Chondrocyte (in vitro differentiated cells): ENCODE measurements at places on chromosomes 4 and X. TPM values are rescaled to one million over a fixed set of nuclear protein-coding genes. Genes with fewer than 3 reads are reported as not detected.

The IL2RG gene
- not detected in 3 replicates for total RNA-seq

- no peaks in the 10 kb centered on the region for H3K36me3 ChIP-seq
- no peak overlapping the region for H3K4me3 ChIP-seq
- H3K27me3 ChIP-seq: no peaks in the 10 kb centered on the region
Measured at GRCh38 chr4:1754336-1754735, 33.0 kb downstream of the TACC3 start.

DNA sequence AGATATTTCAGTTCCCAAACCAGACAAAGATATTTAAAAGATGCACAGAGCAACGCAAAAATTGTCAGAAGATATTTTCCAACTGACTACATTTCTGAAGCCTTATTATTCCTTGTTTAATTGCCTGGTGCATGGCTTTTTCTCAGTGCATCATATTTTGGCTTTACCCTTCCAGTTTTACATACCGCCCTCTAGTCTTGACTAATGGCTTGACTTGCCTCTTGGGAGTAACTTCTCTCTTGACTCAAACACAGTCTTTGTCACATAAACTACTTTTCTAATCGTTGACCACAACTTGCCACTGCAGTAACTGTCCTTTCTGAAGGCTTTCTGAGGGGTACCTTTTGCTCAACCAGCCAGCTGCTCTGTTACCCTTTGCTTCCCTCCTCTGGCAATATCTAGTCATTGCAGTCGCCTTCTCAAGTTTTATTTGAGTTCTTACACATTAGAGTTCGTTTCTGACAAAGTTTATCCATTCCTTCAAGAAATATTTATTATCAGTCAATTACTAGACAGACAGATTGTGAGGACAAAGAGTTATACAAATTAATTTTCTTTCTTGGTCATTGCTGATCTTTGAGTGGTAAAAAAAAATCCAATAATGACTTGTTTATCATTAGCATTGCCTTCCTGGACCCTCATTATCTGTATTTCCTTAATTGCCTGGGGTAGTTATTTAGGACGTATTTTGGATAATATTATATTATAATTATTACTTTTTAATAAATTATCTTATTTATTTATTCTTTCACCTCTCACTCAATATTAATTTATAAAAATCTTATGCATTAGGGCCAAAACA is 506.9 kb upstream of the PCDH10 start:
- H3K27me3 ChIP-seq: peaks cover 10% of the 10 kb centered on the region
- no peak for DNase-seq
- H3K4me1 ChIP-seq: no peaks in the 10 kb centered on the region
- H3K36me3 ChIP-seq: no peaks in the 10 kb centered on the region
- no peak overlapping the region for H3K4me3 ChIP-seq
- no peak overlapping the region for H3K27ac ChIP-seq

- no peak overlapping the region for H3K4me3 ChIP-seq
- DNase-seq: no peak
- no peaks in the 10 kb centered on the region for H3K27me3 ChIP-seq
- H3K4me1 ChIP-seq: no peaks in the 10 kb centered on the region
- H3K27ac ChIP-seq: no peak overlapping the region
Measured at GRCh38 chr4:40562681-40563080, 67.0 kb downstream of the RBM47 start.

The GLRA3 gene
- not detected in 3 replicates for total RNA-seq

- H3K27me3 ChIP-seq: no peaks in the 10 kb centered on the region
- peak overlapping the region; percentile 5 for H3K27ac ChIP-seq
- H3K36me3 ChIP-seq: no peaks in the 10 kb centered on the region
Measured at GRCh38 chr4:82747686-82748575, 50.7 kb downstream of the SCD5 start.

The STAP1 gene
- total RNA-seq: not detected in 3 replicates

- peaks cover 11% of the 10 kb centered on the region for H3K4me1 ChIP-seq
- H3K27ac ChIP-seq: no peak overlapping the region
- peaks cover 4% of the 10 kb centered on the region for H3K36me3 ChIP-seq
- no peaks in the 10 kb centered on the region for H3K27me3 ChIP-seq
- no peak overlapping the region for H3K4me3 ChIP-seq
- DNase-seq: no peak
Measured at GRCh38 chr4:140871368-140871767, 115.2 kb upstream of the TBC1D9 start.

GRCh38 chr4:115844180-115844579 is 730.8 kb upstream of the NDST4 start:
- no peaks in the 10 kb centered on the region for H3K4me1 ChIP-seq
- no peak overlapping the region for H3K4me3 ChIP-seq
- DNase-seq: no peak
- no peaks in the 10 kb centered on the region for H3K27me3 ChIP-seq
- H3K36me3 ChIP-seq: no peaks in the 10 kb centered on the region
- H3K27ac ChIP-seq: no peak overlapping the region

The NAA10 gene
- 89.5 to 99.8 TPM (median 91.4 TPM) in 3 replicates for total RNA-seq

- DNase-seq: no peak
- H3K4me3 ChIP-seq: no peak overlapping the region
- no peaks in the 10 kb centered on the region for H3K4me1 ChIP-seq
- no peak overlapping the region for H3K27ac ChIP-seq
- H3K27me3 ChIP-seq: no peaks in the 10 kb centered on the region
- no peaks in the 10 kb centered on the region for H3K36me3 ChIP-seq
Measured at GRCh38 chr4:16437836-16438235, 211.6 kb upstream of the TAPT1 start.

DNA sequence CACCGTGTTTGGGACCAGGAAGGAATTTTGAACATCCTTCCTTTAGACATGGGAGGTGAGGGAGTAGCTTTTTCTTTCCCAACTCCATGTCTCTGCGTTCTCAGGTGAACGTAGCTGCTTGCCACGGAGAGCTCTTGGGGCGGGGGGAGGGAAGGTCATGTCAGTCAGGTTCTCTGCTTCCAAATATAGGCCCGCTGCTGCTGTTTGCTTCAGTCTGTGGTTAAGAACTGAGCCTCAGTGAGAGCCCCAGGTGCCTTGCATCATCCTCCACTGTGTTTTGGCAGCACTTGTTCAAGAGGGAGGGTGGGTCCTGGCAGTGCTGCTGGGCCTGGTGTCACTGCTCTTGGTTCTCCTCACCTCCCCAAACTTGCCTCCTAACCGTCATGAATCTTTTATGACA is 46.5 kb downstream of the HADH start:
- no peak overlapping the region for H3K27ac ChIP-seq
- DNase-seq: no peak
- peaks cover 8% of the 10 kb centered on the region for H3K36me3 ChIP-seq
- no peaks in the 10 kb centered on the region for H3K27me3 ChIP-seq
- no peaks in the 10 kb centered on the region for H3K4me1 ChIP-seq

The LYAR gene
- total RNA-seq: 6.3 to 9.5 TPM (median 6.6 TPM) in 3 replicates

DNA sequence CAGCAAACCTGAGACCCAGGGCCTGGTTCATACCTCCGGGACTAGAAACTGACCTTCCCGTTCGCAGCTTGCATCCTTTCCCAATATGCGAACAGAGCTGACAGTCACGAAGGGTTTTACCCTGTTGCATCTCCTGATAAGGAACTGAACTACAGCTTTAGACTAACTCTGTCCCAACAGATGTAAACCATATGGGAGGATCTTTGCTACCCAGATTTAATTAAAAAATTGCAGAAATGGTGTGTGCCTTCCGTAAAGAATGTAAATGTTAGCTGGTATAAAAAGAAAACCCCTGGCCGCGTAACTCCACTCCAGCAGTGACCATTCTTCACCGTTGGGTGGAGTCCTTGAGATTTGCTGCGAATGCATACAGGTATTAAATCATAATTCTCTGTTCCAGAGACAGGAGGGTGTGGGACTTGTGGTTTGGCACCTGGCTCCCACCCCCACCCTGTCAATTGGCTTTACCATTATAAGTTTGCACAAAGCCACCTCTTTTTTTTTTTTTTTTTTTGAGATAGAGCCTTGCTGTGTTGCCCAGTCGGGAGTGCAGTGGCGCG is 40.6 kb upstream of the SORCS2 start:
- no peak overlapping the region for H3K4me3 ChIP-seq
- DNase-seq: no peak
- peaks cover 15% of the 10 kb centered on the region for H3K4me1 ChIP-seq
- H3K27ac ChIP-seq: no peak overlapping the region

The C1QTNF7 gene
- total RNA-seq: 0.33 to 1.0 TPM (median 0.53 TPM) in 3 replicates

DNA sequence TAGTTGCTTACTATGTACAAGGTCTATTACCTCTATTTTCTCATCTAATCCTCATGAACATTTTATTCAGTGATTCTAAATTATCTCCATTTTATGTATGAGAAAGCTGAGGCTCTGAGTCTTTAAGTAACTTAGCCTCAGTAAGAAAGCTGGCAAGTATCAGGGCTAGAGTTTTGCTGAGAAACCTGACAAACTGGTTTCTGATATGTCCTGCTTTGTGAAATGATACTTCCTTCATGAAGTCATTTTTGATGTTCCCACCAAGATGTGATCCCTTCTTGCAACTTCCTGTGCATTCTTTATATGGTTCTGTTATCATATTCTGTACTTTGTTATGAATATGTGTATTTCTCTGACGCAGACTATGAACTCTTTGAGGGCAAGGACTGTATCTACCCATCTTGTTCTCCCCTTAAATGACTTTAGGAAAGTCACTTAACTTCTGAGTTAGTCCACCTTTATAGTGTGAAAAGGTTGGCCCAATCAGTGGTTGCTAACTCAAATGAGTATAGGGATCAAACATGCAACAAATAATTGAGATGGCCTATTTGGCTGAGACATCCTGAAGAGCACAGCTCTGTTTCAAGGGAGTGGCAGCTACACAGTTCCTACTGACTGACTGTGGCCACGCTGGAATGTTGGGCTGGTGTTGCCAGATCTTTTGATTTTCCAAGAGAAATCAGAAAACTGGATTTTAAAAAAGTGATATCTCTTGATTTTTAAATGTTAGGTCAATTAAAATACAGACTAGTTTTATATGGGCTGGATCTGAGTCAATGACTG is 127.9 kb upstream of the AMOT start:
- H3K27ac ChIP-seq: no peak overlapping the region
- no peaks in the 10 kb centered on the region for H3K36me3 ChIP-seq
- DNase-seq: no peak
- no peak overlapping the region for H3K4me3 ChIP-seq
- H3K27me3 ChIP-seq: no peaks in the 10 kb centered on the region
- H3K4me1 ChIP-seq: no peaks in the 10 kb centered on the region

The P2RY8 gene
- not detected in 3 replicates for total RNA-seq

DNA sequence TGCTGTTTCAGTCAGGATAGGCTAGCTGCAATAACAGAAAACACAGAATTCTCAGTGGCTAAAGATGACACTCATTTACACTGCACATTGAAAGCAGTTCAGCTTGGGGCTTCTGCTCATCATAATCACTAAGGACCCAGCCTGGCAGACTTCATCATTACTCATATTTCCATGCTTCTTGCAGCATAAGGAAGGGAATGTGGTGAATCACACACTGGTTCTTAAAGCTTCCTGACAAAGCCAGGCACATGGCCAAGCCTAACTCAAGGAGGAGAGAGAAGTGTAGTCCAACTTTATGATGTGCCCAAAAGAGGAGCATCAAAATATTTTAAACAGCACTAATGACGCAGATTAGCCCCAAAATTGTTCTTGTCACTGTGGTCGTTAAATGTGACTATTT is 186.5 kb downstream of the BANK1 start:
- peaks cover 25% of the 10 kb centered on the region for H3K4me1 ChIP-seq
- DNase-seq: no peak
- H3K36me3 ChIP-seq: no peaks in the 10 kb centered on the region
- no peaks in the 10 kb centered on the region for H3K27me3 ChIP-seq

GRCh38 chr4:78756137-78756536 is 20.0 kb upstream of the BMP2K start:
- H3K4me1 ChIP-seq: no peaks in the 10 kb centered on the region
- H3K36me3 ChIP-seq: no peaks in the 10 kb centered on the region
- no peak for DNase-seq

The ARHGAP10 gene
- total RNA-seq: 111 to 119 TPM (median 111 TPM) in 3 replicates

DNA sequence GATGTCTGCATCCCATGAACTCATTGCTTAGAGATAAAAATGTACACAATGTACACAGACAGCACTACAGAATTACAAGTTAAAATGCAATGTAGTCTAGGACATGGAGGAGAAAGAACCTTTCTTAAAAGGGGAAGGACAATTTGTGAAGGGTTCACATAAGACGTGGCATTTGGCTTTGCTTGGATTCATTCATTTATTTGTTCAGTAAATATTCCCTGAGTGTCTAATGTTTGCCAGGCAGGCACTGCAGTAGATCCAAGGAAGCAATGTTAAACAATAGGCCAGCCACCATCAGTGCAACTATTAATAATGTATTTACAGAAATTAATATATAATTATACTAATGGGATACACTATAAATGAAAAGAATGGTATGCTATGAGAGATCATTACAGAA is 94.4 kb downstream of the GRIA2 start:
- no peak overlapping the region for H3K27ac ChIP-seq
- H3K4me3 ChIP-seq: no peak overlapping the region
- no peaks in the 10 kb centered on the region for H3K36me3 ChIP-seq
- no peak for DNase-seq

GRCh38 chr4:67983333-67983732 is 20.0 kb upstream of the TMPRSS11A start:
- no peaks in the 10 kb centered on the region for H3K4me1 ChIP-seq
- DNase-seq: no peak
- H3K4me3 ChIP-seq: no peak overlapping the region
- peaks cover 7% of the 10 kb centered on the region for H3K27me3 ChIP-seq

The CHRDL1 gene
- total RNA-seq: 0.51 to 1.2 TPM (median 1.2 TPM) in 3 replicates

The LRCH2 gene
- total RNA-seq: 10.5 to 11.6 TPM (median 11.1 TPM) in 3 replicates

- peak overlapping the region; percentile 81 for H3K27ac ChIP-seq
- no peak for DNase-seq
- peak overlapping the region; percentile 93 for H3K4me3 ChIP-seq
Measured at GRCh38 chrX:103254171-103254824, 657 bp downstream of the TCEAL8 start.

The PAGE2 gene
- total RNA-seq: not detected in 3 replicates

DNA sequence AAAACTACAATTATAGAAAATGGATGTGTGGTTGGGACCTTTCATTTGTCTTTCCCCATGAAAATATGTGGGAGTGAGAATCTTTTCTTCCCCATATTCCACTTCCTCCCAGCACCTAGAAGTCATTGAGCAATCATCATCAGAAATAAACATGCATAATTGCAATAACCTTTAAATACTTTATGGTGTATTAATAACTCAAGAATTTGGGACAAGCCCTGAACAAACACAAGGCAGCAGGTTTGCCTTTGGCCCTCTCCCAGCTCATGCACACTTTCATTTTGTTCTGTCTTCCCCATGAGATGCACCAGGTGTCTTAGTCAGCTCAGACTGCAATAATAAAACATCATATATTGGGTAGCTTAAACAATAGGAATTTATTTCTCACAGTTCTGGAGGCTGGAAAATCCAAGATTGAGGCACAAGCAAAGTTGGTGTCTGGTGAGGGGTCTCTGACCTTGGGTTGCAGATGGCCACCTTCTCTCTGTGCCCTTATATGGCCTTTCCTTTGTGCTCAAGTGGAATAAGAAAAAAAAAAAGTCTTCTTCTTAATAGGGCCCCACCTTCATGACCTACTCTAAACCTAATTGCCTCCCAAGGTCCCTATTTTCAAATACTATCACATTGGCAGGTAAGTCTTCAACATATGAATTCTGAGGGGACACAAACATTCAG is 34.7 kb upstream of the TMEM184C start:
- no peaks in the 10 kb centered on the region for H3K27me3 ChIP-seq
- H3K27ac ChIP-seq: peak overlapping the region; percentile 8
- DNase-seq: no peak
- H3K4me1 ChIP-seq: peaks cover 54% of the 10 kb centered on the region
- H3K36me3 ChIP-seq: no peaks in the 10 kb centered on the region
